ENCODE measurements at places on chromosomes 2 and 18.

DNA sequence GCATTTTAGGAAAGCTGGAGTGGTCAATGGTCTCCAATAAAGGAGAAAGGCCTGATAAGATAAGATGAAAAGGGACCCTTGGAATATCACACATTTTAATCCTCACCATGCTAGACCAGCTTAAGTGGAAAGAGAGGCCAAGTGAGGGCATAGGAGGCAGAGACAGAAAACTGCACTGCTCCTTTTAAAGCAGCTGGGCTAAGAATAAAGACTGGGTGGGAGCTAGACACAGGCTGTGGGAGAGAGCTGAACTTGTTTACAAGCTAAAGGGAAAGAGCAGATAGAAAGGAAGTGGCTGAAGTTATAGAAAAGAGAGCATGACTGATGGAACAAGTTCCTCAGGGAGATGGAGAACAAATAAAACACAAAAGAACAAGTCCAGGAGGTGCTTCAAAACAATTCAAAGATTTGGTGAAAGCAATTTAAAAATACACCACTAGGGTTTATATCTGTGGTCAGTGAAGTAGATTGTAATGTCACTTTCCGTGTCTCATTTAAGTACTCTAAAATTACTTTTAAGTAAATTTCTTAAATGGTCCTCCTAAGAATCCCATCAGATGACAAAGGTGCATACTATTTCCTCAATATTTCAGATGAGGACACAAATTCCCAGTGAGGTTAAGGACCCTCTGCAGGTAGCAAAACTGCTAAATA is 7.5 kb downstream of the COL5A2 start:
- no peak overlapping the region for H3K4me3 ChIP-seq
- H3K27me3 ChIP-seq, result no peaks in the 10 kb centered on the region
- peak; percentile 47 for DNase-seq
- peaks cover 3% of the 10 kb centered on the region for H3K4me1 ChIP-seq
- H3K36me3 ChIP-seq, result peaks cover 2% of the 10 kb centered on the region

GRCh38 chr2:61426267-61426897 is 44.5 kb downstream of the USP34 start:
- H3K36me3 ChIP-seq, result no peaks in the 10 kb centered on the region
- H3K27ac ChIP-seq, result no peak overlapping the region
- DNase-seq, result peak; percentile 44
- H3K4me3 ChIP-seq, result no peak overlapping the region
- no peaks in the 10 kb centered on the region for H3K27me3 ChIP-seq

- peaks cover 2% of the 10 kb centered on the region for H3K4me1 ChIP-seq
- H3K4me3 ChIP-seq, result no peak overlapping the region
- no peaks in the 10 kb centered on the region for H3K27me3 ChIP-seq
- no peak for DNase-seq
Observed at GRCh38 chr18:36813824-36814223, 15.0 kb downstream of the TPGS2 start.

DNA sequence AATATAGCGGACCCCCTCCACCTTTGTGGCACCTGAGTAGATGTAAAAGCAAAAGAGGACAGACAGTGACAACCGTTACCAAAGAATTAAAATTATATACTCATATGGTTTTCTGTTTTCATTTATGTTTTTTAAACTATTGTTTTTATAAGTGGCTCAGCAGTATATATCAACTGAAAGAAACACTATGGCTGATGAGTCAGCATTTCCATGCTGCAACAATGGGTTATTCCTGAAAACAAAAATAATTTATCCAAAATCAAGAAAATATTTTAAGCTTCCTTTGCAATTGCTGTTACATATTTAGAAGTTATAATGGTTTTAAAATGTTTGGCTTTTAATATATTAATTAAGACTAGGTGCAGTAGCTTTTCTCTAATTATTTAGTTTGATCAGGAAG is 17.7 kb downstream of the MRPS9 start:
- no peaks in the 10 kb centered on the region for H3K27me3 ChIP-seq
- H3K36me3 ChIP-seq, result peaks cover 12% of the 10 kb centered on the region
- H3K4me3 ChIP-seq, result no peak overlapping the region
- no peaks in the 10 kb centered on the region for H3K4me1 ChIP-seq

Measured in mesenchymal stem cell (in vitro differentiated cells and primary cell).